ENCODE measurements at places on chromosomes 13 and 19.

- DNase-seq = no peak
These were observed 319.0 kb downstream of the ZNF536 start for GRCh38 chr19:30690935-30691818.

- no peak for DNase-seq
These were observed 116.9 kb downstream of the USP12 start for GRCh38 chr13:27054760-27055159.

GRCh38 chr13:30802501-30802900, 67.2 kb downstream of the ALOX5AP start:
- DNase-seq = no peak

- no peak for DNase-seq
These were observed 179 bp upstream of the AMER2 start for GRCh38 chr13:25172303-25172630.

DNA sequence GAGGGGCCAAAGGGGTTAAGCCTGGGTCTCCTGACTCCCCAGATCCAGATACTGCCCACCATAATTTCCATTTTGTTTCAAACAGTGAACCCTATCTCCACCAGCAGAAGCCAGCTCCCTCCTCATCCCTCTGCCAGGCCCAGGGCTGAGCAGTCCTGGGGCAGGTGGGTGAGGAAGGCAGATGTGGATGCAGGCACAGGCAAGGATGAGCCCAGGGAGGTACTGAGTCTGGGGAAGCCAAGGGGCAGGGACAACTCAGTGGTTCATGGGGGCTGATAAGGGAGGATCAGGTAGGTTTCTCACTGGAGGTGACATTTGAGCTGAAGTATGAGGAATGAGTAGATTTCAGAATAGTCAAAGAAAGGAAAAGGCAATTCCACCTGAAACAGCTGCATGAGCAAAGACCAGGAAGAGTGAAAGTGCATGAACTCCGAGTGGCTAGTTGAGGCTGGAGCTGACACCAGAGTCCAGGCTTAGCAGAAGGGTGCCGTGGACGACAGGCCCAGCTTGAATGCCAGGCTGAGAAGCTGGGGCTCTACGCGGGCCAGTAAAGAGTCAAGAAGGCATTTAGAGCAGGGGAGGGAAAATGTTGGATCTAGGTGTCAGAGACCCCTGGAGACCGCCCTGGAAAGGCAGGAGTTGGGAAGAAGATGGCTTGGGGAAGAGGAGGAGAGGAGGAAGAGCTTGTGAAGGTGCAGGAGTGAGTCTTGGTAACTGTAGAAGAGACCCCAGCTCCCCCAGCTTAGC, 10.3 kb downstream of the CIC start:
- DNase-seq = no peak

DNA sequence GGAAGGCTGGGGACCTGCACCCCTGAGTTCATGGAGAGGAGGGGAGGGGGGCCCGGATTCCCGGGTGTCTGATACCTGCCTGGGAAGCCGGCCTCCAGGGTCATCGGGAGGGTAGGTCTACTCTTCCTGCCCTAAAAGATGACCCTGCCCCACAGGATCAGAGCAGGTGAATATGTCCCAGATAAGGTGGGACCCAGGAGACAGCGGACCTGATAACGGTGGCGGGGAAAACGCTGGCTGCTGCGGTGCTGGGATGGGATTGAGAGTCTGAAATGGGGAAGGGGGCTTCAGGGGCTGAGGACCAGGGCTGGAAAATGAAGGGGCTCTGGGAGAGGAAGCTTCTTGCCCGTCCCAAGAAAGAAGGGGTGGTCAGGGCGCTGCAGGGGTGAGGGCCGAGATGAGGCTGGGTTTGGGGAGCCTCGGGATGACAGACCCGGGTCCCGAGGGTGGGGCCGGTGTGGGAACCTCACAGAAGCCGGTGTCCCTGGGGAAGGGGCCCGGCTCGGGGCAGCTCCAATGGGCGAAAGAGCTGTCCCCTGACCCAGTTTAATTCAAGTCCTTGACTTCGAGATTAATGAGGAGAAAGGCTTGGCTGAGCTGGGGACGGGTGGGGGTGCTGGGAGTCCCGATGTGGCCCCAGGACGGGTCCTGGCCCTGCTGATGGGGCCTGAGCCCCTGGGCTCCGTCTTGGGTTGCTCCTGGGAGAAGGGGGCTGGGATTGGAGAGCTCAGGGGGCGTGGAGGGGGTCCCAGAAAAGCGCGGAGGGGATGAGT, 823 bp downstream of the TTYH1 start:
- DNase-seq = no peak

DNA sequence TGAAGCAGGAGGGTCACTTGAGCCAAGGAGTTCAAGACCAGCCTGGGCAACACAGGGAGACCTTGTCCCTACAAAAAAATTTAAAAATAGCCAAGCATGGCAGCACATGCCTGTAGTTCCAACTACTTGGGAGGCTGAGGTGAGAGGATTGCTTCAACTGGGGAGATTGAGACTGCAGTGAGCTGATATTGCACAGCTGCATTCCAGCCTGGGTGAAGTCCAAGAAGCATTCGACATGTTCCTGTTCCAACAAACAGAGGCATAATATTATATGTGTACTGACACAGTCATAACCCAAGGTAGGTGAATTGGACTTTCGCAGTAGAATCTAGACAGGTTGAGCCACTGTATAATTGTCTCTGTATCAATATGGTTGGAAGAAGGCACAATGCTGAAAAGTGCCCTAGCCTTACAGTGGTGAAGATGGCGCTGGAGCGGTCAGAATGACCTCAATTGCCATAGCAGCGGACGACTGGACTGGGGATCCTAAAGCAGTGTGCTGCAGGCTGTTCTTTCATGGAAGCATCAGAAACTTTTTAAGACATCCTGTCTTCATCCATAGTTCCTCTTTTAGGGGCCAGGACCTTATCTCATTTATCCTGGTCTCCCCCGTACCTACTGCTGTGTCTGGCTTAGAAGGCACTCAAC, 112.0 kb upstream of the CLDN10 start:
- DNase-seq = no peak

- no peak for DNase-seq
These were observed 69.8 kb downstream of the KCNRG start for GRCh38 chr13:50085063-50085462.

DNA sequence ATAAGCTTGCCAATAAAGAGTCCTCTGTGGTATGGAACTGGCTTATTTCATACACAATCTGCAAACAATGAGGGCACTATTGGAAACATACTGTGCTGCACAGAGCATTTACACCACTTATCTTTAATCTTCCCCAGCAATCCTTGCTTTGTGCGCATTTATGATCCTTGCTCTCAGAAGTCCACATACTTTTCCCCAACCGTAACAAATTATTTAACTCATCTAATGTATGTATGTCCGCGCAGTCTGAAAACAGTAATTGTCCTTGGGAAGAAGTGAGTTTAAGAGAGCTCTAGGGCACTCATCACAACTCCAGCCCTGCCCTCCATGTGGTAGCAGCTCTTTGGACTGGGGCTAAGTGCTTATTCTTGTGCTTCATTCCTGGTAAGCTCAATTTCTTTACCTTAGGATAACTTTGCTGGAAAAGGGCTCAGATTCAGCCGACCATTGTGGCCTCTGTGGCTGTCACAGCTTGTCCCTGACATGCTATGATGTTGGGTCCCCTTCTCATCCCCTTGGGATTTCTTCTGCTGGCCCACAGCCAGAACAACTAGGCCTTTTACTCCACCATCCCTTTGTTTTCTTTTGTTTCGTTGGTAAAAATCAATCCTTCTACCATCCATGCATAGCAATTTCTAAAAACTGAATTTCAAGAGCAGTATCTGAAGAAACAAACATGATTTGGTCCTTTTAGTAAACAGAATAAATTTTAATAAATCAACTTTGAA, 152.7 kb downstream of the TNFRSF19 start:
- no peak for DNase-seq

Data from stimulated activated CD8-positive, alpha-beta memory T cell treated with anti-CD3 and anti-CD28 coated beads, Interleukin-7, amount 100 ng/mL, for 24 hours (primary cell).